ENCODE measurements at places on chromosomes 4 and X.

DNA sequence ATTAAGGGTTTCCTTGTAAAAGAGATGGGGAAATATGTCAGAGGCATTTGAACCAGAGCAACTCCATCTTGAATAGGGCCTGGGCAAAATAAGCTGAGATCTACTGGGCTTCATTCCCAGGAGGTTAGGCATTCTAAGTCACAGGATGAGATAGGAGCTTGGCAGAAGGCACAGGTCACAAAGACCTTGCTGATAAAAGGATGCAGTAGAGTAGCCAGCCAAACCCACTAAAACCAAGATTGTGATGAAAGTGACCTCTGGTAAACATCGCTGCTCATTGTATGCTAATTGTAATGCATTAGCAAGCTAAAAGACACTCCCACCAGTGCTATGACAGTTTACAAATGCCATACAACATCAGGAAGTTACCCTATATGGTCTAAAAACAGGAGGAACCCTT is 1390.3 kb downstream of the RAPGEF2 start:
- DNase-seq: no peak

GRCh38 chr4:87580057-87580456 is 28.3 kb upstream of the DSPP start:
- no peak for DNase-seq

GRCh38 chr4:173243321-173243720 is 74.7 kb downstream of the GALNT7 start:
- DNase-seq: no peak

DNA sequence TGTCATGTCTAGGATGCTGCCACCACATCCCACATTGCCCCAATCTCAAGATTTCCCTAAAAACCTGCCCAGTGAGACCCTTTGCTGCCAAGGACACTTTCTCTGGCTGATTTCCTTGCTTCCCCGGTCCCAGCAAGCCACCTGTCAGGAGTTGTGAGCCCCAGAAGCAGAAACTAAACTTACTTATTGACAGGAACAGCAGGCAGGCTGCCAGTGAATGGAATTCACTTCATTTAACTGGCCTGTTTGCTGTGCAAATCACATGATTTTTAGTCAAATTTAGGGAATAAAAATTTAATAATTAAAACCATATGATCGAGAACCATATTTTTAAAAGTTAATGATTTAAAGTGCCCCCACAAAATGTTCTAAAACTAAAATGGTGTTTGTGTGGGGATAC is 48.5 kb downstream of the MAMLD1 start:
- no peak for DNase-seq

DNA sequence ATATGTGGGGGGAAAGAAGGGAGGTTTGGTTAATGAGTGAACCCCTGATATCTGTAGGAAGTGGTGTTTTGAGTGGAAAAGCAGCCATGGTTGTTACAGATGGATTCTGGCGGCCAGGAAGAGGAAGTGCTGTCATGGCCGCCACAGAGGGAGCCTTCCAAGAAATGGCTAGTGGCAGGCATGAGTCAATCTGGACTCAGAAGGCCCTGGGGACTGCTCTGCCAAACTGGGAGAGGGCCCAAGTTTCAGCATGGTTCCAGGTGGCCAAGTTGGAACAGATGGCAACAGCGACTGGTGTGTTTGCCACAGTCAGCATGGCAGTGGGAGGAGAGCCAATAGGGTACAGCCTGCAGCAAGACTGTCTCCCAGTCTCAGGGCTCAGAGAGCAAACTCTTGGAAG is 32.5 kb downstream of the ETDB start:
- no peak for DNase-seq

Measured in fibroblast of the conjunctiva (primary cell).